ENCODE measurements at places on chromosomes 12 and 14.

GRCh38 chr12:46430340-46430948 is 57.9 kb upstream of the SLC38A2 start:
- peak; percentile 21 for ATAC-seq

DNA sequence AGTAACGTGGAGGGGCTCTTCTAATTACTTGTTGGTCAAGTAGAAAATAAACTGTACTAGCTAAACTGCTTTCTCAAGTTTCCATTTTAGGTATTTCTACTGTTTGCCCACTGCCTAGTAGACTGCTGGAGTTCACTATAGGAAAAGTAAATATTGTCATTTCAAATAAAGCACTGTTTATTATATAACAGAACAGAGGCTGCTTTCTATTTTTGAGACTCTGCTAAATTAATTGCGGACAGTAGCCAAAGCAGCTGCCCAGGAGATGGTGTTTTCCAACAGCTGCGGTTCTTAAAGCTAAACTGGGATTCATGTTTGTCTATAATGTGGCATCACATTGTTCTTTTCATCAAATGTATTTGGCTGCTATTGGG is 15.9 kb upstream of the SIX1 start:
- ATAC-seq: no peak

GRCh38 chr12:18849080-18849479 is 111.2 kb downstream of the CAPZA3 start:
- ATAC-seq: no peak

- ATAC-seq: no peak
Observed at GRCh38 chr14:72576258-72576657, 317.6 kb downstream of the DPF3 start.

GRCh38 chr14:52018252-52018651 is 28.9 kb downstream of the RTRAF start:
- ATAC-seq: no peak

DNA sequence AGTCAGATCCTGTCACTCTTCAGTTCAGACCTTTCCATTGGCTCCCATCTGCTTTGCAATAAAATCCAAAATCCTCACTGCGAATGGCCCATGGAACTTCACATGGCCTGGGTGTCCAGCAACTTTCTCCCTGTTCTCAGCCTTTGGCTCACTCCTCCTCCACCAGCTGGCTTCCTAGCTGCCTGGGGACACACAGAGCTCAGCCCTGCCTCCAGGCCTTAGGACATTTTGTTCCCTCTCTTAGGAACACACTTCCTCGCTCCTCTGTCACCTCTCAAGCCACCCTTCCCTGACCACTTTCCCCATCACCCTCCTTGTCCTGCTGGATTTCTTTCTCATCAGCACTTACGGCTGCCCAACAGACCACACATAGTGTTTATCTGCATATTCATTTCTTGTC is 419.6 kb downstream of the MED13L start:
- no peak for ATAC-seq

DNA sequence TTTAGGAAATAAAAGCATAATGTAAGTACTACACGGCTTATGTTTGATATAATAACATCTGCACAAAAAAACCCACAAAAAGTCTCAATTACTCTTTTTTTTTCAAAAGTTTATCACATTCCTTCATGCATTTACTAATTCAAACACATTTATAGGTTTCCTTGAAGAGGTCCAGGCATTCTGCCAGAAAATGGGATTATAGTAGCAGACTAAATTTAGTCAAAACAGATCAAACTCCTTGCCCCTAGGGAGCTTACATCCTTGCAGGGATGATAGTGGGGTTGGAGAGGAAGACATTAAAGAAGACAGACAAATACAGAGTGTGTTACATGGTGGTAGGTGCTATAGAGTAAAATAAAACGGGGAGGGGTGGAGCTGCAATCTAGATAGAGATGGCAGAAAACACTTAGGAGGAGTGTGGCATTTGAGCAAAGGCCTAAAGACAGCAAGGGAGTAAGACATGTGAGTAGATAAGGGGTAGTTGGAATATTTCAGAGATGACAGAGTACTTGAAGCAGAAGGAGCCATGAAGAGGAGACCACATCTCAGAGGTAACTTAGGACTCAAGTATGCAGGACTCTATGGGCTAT is 266.9 kb downstream of the PPFIA2 start:
- no peak for ATAC-seq

DNA sequence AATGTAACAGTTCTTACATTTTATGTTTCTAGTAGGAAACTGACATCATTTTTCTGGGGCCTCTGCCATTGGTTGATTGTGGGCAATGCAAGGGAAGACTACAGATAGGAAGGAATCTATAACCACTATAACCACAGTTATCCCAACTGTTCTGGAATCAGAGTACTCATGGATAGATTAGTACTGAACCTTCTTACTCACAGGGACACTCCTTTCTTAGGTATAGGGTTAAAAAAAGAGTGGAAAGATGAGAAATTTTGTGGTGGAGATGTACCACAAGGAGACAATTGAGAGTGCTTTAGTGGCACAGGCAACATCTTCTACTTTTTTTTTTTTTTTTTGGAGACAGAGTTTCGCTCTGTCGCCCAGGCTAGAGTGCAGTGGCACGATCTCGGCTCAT is 21.0 kb downstream of the TMEM116 start:
- ATAC-seq: no peak

- ATAC-seq: no peak
Observed at GRCh38 chr12:92574051-92574783, 128.6 kb upstream of the PLEKHG7 start.

GRCh38 chr14:37091651-37092050 is 80.8 kb downstream of the SLC25A21 start:
- no peak for ATAC-seq

DNA sequence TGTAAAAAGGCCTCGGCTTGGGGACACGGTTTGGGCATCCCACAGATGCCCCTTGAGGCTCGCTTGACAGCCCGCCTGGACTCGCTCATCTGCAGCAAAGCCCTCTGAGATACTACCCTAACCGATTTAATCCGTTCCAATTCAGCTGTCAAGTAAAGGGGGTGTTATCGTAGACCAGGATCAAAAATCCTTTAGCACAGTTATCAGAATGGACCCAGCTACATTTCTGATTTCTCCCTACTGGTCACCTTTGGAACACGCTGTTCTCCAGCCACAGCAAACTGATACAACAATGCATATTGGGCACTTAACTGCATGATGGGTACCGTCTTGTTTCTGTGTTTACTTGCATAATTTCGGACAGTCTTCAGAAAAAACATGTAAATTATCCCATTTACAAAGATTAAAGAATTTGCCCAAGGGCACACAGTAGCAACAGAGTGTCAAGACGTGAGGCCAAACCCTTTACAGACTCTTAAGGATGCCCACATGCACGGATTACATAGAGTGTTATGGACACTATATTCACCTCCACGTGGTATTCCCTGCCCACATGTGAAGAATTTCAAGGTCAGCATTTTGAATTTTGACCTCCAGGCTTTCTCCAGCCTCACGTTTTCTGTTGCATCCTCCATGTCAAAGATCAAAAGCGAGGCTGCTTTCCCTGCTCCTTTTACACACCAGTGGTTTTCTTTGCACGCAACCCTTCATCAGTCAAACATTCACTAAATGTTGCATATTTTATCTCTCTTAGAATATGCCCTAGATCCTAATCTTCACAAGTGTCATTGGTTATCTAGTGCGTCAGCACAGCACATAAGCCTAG is 3.2 kb upstream of the DUSP6 start:
- no peak for ATAC-seq

- peak; percentile 7 for ATAC-seq
Observed at GRCh38 chr12:50024805-50025186, 498 bp downstream of the RACGAP1 start.

- ATAC-seq: no peak
Observed at GRCh38 chr14:50932592-50933495, 11.4 kb downstream of the PYGL start.

- no peak for ATAC-seq
Observed at GRCh38 chr12:99619389-99620158, 28.0 kb upstream of the GARIN6 start.

DNA sequence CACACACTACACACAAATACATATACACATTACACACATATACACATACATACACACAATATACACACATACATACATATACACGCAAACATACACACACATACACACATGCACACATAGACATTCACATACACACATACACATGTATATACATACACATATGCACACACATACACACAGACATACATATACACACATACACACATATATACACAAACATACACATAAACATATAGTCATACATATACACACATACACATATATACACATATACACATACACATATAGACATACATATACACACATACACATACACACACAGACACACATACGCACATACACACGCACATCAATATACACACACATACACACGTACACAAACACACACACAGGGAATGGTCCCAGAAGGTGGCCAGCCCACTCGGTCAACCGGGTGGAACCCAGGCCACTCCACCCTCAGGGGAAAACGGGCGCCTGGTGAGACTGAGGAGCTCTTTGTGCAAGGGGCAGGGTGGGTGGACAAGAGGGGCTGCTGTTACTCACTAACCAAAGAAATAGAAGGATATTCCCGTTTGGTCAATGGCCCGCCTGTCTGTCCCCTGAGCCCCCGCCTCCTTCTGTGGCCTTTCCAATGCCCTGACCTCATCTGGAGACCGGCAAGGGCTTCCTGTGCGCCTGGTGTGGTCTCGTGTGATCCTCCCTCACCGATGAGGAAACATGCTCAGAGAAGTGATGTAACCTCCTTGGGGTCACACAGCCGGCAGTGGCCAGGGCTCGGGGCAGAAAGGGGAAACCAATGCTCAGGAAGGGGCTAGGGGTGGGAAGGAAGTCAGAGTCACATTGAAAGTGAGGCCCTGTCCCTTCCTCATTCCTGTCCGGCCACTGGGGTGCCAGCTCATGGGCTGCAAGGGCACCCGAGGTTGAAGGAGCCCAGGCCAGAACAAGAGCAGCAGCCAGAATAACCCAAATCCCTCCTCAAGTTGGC is 5.3 kb downstream of the TRPV4 start:
- ATAC-seq: no peak

- ATAC-seq: no peak
Observed at GRCh38 chr14:34181338-34181737, 230.5 kb upstream of the EGLN3 start.

- ATAC-seq: no peak
Observed at GRCh38 chr12:131112021-131112420, 158.3 kb downstream of the ADGRD1 start.

DNA sequence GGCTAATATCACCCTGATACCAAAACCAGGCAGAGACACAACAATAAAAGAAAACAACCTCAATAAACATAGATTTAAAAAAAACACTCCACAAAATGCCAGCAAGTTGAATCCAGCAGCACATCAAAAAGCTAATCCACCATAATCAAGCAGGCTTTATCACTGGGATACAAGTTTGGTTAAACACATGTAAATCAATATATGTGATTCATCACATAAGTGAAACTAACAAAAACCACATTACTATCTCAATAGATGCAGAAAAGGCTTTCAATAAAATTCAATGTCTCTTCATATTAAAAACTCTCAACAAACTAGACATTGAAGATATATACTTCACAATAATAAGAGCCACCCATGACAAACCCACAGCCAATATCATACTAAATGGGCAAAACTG is 17.0 kb upstream of the TAS2R14 start:
- ATAC-seq: no peak

DNA sequence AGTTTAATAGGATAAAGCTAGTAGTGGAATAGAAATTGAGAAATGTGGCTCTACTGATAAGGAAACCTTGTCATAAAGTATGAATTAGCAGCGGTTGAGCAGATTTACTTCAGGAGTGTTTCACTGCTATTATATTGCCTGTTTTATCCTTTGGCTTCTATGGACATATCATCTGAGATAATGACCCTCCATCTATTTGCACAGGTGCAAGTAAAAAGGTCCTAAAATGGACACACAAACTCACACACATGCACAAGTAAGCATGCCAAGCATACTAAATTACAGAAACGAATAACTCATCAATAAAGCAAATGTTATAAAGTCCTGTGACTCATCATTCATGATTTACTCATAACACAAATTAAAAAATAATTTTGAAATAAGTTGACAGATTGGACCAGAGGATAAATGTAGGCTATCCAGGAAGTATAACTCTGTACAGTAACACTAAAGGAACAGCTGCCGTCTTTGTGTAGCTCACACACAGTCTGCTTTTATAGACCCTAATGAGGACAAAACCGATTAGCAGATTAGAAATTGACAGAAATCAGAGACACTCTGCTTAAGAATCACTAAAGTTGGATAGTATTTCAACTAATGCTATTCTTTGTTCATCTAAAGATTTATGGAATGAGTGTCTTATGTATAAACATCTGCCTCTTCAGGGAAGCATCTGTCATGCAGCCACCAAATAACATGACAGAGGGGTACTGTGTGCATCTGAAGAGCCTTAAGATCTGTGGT is 73.9 kb downstream of the SYT1 start:
- ATAC-seq: no peak

DNA sequence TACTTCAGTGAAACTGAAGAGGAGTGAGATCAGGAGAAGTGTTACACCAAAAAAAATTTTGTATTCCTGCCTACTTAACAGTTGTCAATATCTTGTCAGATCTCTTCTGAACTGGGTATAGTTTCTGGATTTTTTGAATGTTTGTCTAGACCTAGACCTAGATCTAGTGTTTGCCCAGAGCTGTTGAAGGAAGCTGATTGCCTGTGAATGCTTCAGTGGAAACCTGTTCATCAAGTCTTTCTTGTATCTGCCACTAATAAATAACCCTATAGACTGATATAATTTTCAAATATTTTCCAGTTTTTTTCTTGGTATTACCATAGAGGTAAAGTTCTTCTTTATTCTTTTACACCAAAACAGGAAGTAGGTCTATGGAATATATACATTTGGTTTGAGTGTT is 781.5 kb upstream of the FBXO33 start:
- ATAC-seq: no peak

- no peak for ATAC-seq
Observed at GRCh38 chr14:35395283-35395682, 9.3 kb downstream of the NFKBIA start.

GRCh38 chr12:639566-639965 is 23.7 kb downstream of the NINJ2 start:
- ATAC-seq: peak; percentile 70

DNA sequence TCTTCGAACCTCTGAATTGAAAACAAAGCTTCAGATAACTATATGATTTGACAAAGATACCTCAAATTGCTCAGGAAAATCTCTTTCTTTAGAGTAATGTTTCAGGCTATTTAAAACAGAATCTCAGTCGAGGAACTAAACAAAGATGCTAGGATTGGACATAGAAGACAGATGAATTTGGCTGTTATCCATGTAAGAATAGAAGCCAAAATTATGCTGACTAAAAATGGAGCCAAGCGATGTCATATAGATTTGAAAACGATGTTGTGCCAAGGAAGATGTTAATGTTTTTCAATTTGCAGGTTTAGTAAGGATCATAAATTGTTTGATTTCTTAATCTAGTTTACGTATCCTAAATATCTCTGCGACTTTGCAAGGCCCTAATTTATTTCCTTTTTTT is 295.9 kb downstream of the FOXG1 start:
- ATAC-seq: no peak

DNA sequence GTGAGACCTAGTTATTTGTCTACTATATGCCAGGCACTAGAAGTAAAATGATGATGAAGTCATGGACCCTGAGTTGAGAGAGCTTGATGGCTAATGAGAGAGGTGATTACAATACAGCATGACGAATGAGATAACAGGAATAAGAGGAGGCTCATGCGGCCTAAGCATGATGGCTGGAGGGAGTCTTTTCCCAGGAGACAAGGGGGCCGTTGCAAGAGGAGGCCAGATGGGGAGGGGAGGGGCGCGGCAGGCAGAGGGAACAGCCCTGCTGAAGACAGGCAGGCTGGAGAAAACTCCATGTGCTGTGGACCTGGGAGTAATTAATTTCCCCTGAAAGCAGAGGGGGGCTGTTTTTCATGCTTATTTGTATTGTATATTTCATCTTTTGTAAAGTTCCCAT is 144.7 kb upstream of the RFLNA start:
- no peak for ATAC-seq

Measured in activated CD4-positive, CD25-positive, alpha-beta regulatory T cell treated with anti-CD3 and anti-CD28 coated beads, Interleukin-2, amount 50 U/mL, for 24 hours (primary cell).